ENCODE measurements at places on chromosomes 6 and 20.

DNA sequence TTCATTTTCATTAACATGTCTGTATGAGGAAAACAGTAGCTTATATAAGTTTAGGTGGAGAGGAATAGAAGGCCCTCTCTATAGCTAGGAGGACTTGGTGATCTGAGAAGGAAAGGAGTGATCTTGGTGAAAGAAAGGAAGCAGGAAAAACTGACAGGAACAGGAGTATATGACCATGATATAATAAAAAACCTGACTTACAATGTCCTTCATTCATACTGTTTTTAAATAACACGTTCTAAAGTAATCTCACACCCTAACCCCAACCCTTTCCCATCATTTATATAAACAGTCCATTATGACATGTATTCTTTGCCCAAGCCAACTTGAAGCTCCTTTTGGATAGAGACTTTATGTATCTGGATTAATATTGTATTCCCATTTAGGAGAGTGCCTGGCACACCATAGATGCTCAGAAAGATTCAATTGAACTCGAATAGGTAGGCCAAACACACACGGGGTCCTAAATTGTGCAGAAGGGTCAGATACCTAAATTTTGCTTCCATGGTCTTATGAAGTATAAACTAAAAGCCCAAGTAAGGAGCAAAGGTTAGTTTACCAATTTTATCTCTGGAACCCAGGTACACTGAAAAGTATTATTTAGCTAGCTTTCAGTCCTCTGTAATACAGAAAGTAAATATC lies 75.9 kb downstream of the OR2B2 start:
- DNase-seq: no peak

GRCh38 chr6:154239392-154239791 lies 117.2 kb downstream of the IPCEF1 start:
- no peak for DNase-seq

- DNase-seq: no peak
Measured at GRCh38 chr20:37762716-37763485, 69.1 kb downstream of the CTNNBL1 start.

GRCh38 chr20:31568041-31568731 lies 36.9 kb upstream of the ID1 start:
- no peak for DNase-seq

DNA sequence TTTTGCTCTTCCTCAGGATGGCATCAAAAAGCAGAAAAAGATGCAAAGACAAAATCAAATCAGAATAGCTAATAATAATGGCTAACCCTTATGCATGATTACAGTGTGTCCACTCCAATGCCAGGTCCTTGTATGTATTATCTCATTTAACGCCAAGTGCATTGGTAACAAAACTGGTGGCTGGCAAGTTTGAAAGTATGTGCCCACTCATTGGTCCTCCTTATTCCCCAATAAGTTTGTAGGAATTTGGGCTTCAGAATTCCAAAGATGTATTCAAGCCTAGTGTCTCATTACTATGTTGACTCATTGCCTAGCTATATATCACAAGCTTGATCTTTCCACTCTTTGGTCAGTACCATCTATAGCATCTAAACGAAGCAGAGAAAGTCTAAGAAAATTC lies 196.6 kb downstream of the GJA10 start:
- DNase-seq: no peak

DNA sequence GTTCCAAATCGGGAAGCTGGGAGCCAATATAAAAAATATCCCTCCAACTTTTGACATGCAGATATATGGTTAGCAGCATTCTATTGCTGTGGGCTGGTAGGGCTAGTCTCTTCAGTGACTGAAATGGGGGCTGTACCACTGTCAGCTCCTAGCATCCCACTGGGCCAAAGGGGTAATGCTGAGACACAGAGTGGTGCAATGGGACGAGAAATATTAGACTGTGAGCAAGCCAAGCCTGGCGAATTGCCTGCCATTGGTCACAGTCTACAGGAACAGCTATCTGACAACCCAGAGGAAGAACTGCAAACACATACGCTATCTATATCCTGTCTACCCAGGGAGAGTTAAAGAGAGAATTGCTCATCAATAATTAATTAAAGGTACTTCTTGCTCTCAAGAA lies 3.5 kb downstream of the SLC35F1 start:
- DNase-seq: no peak

DNA sequence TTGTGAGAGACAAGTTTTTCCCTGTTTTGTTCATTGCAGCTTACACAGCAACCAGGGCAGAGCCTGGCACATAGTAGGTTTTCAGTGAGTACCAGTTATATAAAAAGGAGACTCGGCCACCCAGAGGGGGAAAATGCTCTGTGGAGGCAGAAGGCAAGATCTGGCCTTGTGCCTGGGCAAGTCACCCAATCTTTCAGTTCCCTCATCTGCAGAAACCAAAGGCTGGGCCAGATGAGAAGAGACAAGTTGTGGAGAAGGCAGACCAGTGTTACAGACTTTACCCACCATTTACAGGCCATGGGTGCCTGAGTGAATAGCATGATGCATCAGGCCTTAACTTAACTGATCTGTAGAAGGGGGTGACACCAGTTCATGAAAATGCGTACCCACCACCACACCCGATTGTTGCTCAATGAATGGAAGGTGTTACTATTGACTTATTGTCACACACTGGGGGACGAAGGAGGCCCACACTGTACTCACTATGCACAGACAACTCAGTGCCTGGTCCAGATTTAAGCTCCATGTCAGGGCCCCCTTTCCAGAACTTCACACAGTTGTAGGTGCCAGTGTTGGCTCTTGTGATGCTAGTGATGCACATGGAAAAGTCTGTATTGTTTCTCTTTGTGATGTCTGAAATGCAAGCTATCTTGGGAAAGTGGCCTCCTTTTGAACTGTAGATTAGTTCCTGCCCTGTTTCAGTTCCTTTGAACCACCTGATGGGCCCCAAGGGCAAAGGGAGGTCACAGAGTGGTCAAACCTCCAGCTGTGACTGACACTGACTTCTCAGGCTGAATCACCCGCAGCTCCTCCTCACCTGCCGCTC lies 64.3 kb upstream of the SIRPG start:
- peak; percentile 37 for DNase-seq

DNA sequence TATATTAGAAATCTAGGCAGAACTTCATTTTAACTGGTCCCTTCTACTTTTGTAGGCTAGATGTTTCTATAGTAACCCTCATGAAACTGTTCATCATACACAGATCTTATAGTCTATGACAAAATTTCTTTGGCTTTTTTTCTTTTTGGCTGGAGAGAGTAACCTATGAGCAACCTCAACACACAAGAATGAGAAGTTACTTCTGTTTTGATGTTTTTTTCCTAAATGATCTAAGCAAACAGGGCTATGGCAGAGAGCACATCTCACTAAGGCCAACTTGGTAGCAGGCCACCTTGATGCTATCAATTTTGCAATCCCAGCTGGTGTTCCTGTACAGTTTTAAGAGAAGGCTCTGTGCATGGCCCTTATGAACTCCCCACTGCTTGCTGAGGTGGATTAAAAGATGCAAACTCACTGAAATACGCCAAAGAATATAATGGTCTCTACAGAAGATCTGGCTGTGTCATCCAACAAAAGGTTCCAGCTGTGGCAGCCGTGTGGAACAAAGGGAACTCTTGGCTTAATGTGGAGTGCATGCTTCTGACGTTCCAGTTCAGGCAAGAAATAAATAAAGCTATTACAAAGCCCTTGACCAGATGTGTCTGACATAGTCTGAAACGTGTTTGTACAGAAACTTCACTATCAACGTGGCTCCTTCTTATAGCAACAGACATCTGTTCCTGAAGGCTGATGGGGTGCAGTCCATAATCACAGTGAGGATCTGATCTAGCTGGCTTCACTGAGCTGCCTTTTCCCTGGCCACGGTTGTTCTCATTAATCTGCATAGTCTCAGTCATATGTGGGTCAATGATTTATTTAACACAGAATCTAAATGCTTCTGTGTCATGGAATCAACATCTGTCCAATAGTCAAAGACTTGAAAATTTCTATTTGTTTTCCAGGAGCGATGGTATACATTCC lies 481.1 kb downstream of the BMP2 start:
- DNase-seq: no peak

GRCh38 chr6:154164397-154164796 lies 125.4 kb downstream of the OPRM1 start:
- DNase-seq: no peak

DNA sequence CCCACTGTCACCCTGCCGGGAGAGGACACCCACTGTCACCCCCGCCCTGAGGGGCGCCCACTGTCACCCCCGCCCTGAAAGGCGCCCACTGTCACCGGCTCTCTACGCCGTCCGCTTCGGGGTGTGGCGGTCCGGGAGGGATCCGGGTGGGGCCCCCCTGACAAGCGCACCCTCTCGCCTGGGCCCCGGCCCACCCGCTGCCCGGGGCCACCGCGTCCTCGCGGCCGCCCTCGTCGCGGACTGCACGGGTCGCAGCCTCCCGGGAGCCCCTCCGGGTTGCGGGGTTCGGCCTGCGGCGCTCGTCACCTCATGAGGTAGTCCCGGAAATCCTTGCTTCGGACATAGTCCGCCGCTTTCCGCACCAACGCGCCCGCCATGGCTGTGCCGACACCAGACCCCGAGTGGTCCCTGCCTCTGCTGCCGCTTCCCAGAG lies 224 bp downstream of the MPC1 start:
- DNase-seq: no peak

GRCh38 chr6:152127432-152128165 lies 320.1 kb downstream of the ESR1 start:
- no peak for DNase-seq

DNA sequence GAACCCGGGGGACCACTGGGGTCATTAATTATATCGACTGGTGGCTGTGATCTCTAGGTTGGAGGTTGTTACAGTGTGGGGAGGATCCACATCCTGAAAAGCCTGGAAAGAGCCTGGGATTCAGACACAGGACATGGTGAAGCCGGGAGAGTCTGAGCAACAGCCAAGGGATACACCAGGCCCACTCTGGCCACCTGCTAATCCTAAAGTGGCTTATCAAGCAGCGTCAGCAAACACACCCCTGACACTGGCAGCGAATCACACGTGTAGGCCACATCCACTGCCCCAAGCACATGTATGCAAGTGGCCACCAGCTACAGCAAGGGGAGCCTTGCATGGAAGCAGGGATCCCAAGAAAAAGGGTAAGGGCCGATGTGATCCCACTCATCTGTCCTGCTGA lies 41.0 kb downstream of the GFOD1 start:
- DNase-seq: no peak

DNA sequence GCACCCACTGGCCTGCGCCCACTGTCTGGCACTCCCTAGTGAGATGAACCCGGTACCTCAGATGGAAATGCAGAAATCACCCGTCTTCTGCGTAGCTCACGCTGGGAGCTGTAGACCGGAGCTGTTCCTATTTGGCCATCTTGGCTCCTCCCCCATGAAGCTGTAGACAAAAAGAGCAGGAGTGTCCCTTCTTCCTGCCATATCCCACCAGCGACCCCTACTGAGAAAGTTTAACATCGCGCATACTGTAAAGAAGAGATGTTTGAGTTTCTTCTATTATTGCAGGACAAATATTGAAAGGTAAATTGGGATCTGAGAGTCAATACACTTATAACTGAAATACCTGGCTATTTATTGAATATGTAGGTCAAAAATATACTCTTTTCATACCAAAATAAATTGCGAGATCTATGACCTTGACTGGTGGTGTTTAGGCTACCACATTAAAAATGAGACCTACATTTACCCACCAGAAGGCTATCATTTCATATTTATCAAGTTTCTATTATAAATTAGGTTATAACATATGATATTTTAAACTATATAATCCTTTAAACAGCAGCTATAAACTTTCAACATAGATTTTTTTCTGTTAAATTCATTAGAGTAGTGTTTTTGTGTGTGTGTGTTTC lies 586.3 kb downstream of the HTR1B start:
- no peak for DNase-seq

DNA sequence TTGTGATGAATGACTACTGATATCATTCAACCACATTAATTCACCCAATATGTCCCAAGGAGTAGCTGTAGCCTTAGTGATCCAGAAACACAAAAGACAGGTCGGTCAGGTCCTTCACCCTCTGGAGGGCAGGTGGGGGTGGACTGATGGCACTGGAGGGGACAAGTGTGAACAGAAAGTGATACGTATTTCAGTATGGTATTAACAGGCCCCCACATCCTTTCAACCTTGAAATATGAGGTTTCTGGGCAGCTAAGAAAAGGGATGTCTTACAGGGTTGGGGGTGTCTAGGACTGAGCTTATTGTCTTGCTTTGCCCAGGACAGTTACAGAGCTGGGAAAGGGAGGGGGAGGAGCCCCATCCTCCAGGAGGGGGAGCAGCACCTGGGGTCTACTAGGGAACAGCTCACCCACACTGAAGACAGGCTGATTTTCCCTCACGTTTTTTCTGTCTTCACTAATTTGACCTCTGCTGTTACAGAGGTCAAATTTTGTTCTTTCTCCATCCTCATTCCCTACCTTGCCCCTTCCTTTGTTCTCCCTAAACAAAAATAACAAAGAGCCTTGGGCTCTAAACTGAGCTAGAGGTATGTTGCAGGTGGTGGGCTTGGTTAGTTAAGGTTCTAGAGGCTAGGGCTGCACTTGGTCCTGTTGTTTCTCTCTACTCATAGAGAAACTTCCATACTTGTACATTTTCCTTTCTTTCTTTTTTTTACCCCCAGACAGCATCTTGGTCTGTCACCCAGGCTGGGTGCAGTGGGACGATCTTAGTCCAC lies 38.0 kb upstream of the EEF1A1 start:
- DNase-seq: peak; percentile 41

DNA sequence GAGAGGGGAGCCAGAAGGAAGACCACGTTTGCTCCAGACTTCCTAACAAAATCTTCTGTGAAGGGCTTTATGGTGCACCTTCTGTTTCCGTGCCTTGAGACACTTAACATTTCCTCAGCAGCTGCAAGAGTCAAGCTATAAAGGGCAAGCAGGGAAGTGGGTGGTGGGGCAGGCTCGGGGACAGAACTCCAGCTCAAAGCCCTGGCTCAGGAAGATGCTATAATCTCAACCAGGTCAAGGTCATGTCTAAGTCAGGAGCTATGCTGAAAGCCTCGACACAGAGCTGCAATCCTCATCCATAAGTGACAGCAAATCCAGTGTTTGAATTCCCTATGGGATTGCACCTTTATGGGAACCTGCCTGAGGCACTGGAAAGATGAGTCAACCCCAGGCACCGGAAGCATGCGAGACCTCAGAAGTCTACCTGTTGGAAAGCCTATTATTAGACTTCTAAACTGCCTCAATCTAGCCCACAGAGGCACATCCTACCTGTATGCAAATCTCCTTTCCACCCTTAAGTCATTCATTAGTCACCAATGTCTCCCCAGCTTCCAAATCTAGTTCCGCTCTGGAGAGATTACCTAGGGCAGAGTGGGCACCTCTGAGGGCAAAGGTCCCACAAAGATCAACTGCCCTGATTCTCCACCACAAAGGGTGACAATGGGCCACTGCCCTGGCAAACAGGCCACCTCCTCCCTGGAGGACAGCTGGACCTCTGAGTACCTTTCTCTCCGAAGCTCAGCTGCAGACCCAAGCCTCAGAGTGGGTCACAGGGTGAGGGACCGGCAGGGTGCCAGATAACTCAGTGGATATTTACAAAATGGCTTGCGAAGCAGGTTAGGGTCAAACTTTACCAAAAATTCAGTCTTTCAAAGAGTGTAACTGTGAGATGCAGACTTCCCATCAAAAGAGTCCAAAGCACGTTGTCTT lies 287.0 kb downstream of the CDC5L start:
- DNase-seq: no peak

- peak; percentile 82 for DNase-seq
Measured at GRCh38 chr20:63567386-63568169, 6.5 kb downstream of the HELZ2 start.

GRCh38 chr20:61328911-61329558 lies 77.0 kb downstream of the CDH4 start:
- DNase-seq: peak; percentile 18

Measured in GM06990 (cell line).